Adrenal gland (tissue), 19 donors: ENCODE measurements at places on chromosomes 12 and 14. TPM values are rescaled to one million over a fixed set of nuclear protein-coding genes. Genes with fewer than 3 reads are reported as not detected.

The SYNE3 gene
- polyA plus RNA-seq = 2.5 TPM

The TTC9 gene
- 1.5 TPM for polyA plus RNA-seq

The BDKRB2 gene
- polyA plus RNA-seq = 1.9 TPM

The KRT79 gene
- polyA plus RNA-seq = not detected

The MIP gene
- 0.17 TPM for polyA plus RNA-seq

The PLEKHG3 gene
- polyA plus RNA-seq = 3.0 TPM

The ADCY4 gene
- 4.5 TPM for polyA plus RNA-seq
